Caco-2 (cell line): ENCODE measurements at places on chromosomes 7 and 10. TPM values are rescaled to one million over a fixed set of nuclear protein-coding genes. Genes with fewer than 3 reads are reported as not detected.

The VAX1 gene
- total RNA-seq, result not detected in 2 replicates

The CHAT gene
- total RNA-seq, result 0.18 and 0.32 TPM in 2 replicates

The EPHB4 gene
- 112 and 117 TPM in 2 replicates for total RNA-seq

The ITPRID1 gene
- 0.09 and 0.26 TPM in 2 replicates for total RNA-seq

The C7orf33 gene
- 0.23 TPM in 1 of 2 replicates, not detected in the other for total RNA-seq

The EBLN1 gene
- not detected in 2 replicates for total RNA-seq

The TEX36 gene
- not detected in 2 replicates for total RNA-seq

The GRID2IP gene
- total RNA-seq, result 0.65 and 0.95 TPM in 2 replicates

The SPDYE16 gene
- total RNA-seq, result 0.34 and 0.44 TPM in 2 replicates

The AKR1B1 gene
- total RNA-seq, result 58.6 and 62.8 TPM in 2 replicates

The BET1 gene
- 19.9 TPM in 2 replicates for total RNA-seq

The SPDYE5 gene
- not detected in 2 replicates for total RNA-seq

The IGFBP1 gene
- 0.23 TPM in 1 of 2 replicates, not detected in the other for total RNA-seq

The OPN1SW gene
- not detected in 2 replicates for total RNA-seq

The HOXA13 gene
- 0.68 and 1.3 TPM in 2 replicates for total RNA-seq

GRCh38 chr10:786633-787474, 97.4 kb upstream of the DIP2C start:
- no peak for DNase-seq

GRCh38 chr7:143416565-143417149, 8.0 kb upstream of the EPHA1 start:
- DNase-seq, result peak; percentile 66

- DNase-seq, result no peak
Measured at GRCh38 chr10:104689105-104689504, 48.0 kb downstream of the SORCS3 start.

DNA sequence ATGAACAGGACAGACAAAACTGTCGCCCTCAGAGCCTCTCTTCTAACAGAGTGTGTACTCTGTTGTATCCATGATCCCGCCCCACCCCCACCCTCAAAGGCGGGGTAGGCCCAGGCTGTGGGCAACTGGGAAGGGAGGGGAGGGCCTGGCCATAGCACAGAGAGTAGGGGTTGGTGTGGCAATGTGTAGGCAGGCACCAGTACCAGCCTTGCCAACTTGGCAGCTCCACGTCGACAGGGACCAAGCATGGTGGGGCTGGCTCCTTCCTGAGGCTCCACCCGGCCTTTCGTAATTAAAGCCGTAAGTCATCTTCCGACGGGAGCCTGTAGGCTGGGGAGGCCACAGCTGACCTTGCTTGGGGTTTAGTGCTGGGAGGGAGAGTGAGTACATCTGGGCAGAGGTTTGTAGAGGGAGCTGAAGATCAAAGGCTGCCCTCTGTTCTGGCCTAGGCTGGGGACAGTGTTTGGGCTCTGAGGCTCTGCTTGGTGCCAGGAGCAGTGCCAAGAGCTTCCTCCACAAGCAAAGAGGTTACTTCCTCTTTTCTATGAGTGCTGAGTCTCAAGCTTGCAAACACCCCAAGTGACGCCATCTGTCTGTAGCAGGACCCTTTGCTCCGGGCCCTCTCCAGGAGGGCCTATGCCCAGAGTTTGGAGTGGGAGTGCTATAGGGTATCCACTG, 121.6 kb downstream of the C10orf105 start:
- DNase-seq, result no peak

DNA sequence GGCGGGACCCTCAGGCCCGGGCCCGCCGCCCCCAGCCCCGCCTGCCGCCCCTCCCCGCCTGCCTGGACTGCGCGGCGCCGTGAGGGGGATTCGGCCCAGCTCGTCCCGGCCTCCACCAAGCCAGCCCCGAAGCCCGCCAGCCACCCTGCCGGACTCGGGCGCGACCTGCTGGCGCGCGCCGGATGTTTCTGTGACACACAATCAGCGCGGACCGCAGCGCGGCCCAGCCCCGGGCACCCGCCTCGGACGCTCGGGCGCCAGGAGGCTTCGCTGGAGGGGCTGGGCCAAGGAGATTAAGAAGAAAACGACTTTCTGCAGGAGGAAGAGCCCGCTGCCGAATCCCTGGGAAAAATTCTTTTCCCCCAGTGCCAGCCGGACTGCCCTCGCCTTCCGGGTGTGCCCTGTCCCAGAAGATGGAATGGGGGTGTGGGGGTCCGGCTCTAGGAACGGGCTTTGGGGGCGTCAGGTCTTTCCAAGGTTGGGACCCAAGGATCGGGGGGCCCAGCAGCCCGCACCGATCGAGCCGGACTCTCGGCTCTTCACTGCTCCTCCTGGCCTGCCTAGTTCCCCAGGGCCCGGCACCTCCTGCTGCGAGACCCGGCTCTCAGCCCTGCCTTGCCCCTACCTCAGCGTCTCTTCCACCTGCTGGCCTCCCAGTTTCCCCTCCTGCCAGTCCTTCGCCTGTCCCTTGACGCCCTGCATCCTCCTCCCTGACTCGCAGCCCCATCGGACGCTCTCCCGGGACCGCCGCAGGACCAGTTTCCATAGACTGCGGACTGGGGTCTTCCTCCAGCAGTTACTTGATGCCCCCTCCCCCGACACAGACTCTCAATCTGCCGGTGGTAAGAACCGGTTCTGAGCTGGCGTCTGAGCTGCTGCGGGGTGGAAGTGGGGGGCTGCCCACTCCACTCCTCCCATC, 82.7 kb downstream of the PAX2 start:
- DNase-seq, result peak; percentile 61

- DNase-seq, result no peak
Measured at GRCh38 chr10:126163506-126163905, 224.8 kb downstream of the ADAM12 start.

DNA sequence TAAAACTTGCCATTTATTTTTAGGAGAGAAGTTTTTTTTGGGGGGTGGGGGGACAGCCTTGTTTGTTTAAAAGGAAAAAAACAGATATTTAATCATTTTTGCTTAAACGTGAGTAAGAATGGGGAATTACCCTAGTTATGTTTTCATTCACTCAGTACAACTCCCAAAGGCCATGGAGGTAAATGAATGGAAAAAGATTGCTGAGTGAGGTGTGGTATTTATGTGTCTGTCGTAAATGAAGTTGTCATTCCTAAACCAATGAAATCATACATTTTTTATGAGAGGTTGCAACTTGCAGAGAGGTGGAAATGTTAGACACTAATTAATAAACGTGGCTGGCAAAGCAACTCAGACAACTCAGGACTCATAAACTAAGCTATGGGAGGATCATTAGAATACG, 218.1 kb downstream of the CELF2 start:
- no peak for DNase-seq

DNA sequence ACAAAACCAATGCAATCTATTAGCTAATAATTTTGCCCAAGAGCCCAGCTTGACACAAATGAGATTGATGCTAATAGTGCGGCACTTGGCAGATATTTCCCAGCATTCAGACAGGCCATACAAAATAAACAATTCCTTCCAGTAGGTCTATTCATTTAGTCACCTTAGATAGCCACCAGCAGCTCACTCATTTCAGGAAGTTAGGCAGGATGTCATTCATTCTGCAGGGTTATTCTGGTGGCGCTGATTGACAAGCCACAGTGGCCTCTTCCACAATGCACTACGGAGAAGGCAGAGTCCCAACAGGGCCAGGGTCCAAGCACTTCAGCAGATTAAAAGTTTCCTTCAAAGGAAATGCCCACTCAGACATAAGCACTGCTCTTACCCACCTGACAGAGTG, 55.8 kb downstream of the PIK3AP1 start:
- DNase-seq, result no peak

GRCh38 chr7:151309311-151309710, 32.3 kb upstream of the NUB1 start:
- no peak for DNase-seq

DNA sequence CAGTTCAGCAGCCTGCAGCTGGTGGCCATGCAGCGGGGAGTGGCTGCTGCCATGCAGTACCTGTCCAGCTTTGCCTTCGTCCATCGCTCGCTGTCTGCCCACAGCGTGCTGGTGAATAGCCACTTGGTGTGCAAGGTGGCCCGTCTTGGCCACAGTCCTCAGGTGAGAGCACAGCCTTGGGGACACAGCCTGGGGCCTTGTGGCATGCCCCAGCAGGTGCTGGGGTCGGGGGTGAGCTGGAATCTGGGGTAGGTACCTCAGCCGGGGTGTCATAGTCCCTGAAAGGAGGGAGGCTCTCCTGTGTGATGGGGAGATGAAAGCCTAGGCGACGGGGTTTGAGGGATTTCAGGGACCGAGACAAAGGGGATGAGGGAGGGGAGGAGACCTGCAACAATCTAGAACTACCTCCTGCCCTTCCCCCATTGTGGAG, 14.1 kb downstream of the EPHB6 start:
- peak; percentile 29 for DNase-seq

DNA sequence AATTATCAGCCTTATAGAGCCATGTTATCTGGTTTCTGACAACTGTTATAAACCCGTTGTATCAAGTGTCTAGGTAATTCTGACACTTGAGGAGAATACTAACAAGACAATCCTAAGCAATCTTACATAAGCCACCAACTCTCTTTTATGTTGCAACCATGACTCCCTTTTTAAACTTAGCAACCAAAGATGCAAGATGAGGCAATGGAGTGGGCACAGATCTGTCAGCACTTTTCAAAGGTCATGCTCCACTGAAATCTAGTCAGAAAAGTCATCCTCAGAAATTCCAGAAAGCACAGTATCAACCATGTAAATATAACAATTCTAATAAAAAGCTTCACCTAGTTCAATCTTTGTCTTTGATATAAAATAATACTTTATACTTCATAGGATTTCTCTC, 77.0 kb upstream of the SEMA3A start:
- DNase-seq, result no peak

GRCh38 chr10:78532480-78533042, 498.9 kb downstream of the RPS24 start:
- DNase-seq, result no peak

- DNase-seq, result no peak
Measured at GRCh38 chr7:71414490-71414889, 282.5 kb downstream of the GALNT17 start.

DNA sequence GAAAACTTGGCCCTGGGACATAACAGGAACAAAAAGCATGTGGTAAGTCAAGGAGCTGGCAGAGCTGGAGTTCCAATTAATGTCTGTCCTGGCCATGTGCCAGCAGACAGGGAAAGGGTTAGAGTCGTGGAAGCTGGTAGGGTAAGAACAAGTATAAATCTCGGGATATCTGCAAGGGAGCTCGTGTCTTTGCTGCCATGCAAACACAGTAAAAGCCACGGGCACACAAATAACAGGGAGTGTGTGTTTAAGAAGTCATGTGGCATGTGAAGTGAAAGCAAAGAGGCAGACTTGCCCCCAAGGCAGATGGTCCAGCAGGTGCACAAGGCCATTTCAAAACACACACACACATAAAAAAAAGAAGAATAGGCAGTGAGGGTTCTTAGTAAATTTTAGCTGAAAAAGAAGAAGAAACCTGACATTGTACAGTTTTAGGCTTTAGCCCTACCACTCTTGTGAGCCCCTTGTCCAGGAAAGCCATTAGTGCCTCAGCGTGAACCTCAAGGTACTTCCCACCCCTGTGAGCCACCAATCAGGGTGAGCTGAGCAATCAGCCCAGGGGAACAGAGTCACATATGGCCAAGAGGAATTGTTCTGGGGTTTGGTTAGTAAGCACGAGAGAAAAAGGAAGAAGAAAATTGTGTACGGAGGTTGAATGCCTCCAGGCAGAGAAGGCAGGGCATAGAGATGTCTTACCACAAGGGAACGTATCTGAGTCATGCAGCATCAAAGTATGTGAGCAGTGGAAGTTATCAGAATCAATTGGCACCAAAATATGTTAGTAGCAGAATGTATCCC, 32.8 kb upstream of the ARHGAP12 start:
- DNase-seq, result no peak

GRCh38 chr10:130022511-130023299, 58.6 kb upstream of the EBF3 start:
- peak; percentile 19 for DNase-seq

GRCh38 chr7:156119771-156120170, 307.5 kb upstream of the SHH start:
- no peak for DNase-seq

GRCh38 chr7:158343936-158344455, 243.6 kb downstream of the PTPRN2 start:
- no peak for DNase-seq

GRCh38 chr10:12135631-12136030, 6.2 kb downstream of the SEC61A2 start:
- DNase-seq, result no peak

DNA sequence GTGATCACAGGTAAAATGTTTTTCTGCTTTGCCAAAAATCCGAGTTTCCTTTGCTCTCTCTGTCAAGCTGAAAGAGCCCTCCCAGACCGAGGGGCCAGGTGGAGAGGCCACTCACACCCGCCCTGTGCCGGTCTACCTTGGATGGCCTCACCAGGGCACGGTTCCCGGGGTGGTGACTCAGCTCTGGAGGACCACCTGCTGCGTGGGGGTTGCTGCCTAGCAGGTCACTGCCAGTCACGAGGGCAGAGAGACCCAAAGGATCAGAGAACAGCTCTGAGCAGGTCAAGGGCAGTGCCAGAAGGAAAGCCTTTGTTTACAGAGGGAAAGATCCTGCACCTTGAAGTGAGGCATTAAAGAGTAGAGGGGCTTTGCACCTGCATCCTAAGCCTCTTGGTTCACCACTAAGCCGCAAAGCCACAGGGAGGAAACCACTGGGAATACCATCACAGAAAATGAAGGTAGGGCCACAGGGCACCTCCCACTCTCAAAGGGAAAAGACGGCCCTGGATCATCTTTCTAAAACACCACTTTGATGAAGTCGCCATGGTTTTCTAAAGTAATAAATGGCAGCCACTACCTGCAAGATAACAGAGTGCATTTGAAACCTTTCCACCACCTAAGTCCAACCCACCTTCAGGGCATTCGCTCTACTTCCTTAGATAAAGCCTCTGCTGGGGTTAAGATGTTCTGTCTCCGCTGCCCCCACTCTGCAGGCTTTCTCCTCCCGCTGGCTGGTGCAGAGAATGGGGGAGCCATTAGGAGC, 160.3 kb upstream of the KLF14 start:
- DNase-seq, result no peak

GRCh38 chr10:102604439-102604841, 39.8 kb upstream of the TRIM8 start:
- peak; percentile 65 for DNase-seq

DNA sequence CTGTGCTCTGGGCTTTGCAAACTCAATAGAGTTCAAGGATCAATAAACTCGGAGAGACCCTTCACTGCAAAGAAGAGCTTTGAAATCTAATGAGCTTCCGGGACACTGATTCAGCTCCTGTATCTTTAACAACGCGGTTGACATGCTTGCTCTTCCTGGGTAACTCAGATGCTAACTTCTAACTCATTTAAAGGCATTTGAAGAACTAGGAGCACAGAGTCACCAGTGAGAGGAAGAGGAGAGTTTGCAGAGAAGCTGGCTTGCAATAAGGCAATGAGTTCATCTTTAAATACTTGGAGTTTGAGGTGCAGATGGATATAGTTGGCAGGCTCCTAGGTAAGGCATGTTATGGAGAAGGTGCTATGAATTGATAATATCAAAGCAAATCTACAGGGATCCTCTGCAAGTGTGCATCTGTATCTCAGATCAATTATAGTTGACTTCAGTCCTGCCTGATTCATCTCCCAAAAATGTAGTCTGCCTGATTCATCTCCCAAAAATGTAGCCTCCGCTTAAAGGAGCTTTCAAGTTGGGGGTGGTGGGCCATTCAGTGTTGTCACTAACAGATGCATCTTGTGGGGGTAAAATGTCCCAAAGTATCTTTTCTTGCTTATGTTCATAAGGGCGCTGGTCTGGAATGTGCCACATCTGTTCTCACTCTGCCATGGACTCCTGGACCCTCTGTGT, 182.5 kb upstream of the PRSS58 start:
- peak; percentile 10 for DNase-seq
